ENCODE measurements at places on chromosomes 12 and 14. TPM values are rescaled to one million over a fixed set of nuclear protein-coding genes. Genes with fewer than 3 reads are reported as not detected.

TSHR gene
- total RNA-seq = 0.50 TPM

C12orf50 gene
- 0.08 TPM for total RNA-seq

SSPN gene
- total RNA-seq = not detected

DNA sequence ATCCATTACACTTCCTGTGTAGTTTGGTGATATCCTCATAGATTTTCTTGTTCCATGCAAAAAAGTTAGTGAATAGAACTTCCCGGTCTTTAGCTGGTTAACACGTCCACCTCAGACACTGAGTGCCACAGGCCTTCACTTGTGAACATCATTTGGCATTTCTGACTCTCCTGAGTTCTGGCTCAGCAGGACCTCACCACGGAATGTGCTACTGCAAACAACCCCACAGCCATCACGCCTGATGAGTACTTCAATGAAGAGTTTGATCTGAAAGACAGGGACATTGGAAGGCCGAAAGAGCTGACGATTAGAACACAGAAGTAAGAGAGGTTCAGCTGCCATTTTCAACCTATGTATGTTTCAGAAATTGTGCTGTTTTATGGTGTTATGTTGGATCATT, 20.0 kb downstream of the C12orf76 start:
- DNase-seq = no peak

- no peak for DNase-seq
Observed at GRCh38 chr14:101198398-101199027, 295.0 kb upstream of the RTL1 start.

DNA sequence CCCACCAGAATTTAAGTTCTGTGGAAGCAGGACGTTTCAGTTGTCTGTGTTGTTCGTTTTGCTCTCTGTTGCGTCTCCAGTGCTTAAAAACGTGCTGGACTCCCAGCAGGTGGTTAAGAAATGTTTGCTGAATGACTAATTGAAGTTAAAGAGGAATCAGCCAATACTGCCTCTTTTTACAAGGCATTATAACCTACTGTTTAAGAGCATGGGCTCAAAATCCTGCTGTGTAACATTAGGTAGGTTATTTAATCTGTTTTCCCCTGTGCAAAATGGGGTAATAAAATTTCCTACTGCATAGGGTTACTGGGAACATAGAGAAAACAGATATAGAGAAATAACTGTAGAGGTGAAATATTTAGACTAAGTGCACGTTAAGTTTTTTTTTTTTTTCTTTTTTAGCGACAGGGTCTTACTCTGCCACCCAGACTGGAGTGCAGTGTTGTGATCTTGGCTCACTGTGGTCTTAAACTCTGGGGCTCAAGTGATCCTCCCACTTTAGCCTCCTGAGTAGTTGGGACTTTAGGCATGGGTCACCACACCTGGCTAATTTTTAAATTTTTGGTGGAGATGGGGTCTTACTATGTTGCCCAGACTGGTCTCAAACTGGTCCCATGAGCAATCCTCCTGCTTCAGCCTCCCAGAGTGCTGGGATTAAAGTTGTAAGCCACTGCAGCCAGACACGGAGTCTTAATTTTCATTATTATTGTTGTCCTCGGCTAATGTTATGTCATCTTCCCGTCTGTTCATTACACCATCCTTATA, 139.4 kb upstream of the PRICKLE1 start:
- no peak for DNase-seq

GRCh38 chr12:47813511-47814196, 6.0 kb downstream of the HDAC7 start:
- no peak for DNase-seq

- DNase-seq = no peak
Observed at GRCh38 chr14:69643430-69644200, 32.2 kb downstream of the SUSD6 start.

GRCh38 chr12:2117541-2117940, 64.8 kb downstream of the CACNA1C start:
- no peak for DNase-seq

DNA sequence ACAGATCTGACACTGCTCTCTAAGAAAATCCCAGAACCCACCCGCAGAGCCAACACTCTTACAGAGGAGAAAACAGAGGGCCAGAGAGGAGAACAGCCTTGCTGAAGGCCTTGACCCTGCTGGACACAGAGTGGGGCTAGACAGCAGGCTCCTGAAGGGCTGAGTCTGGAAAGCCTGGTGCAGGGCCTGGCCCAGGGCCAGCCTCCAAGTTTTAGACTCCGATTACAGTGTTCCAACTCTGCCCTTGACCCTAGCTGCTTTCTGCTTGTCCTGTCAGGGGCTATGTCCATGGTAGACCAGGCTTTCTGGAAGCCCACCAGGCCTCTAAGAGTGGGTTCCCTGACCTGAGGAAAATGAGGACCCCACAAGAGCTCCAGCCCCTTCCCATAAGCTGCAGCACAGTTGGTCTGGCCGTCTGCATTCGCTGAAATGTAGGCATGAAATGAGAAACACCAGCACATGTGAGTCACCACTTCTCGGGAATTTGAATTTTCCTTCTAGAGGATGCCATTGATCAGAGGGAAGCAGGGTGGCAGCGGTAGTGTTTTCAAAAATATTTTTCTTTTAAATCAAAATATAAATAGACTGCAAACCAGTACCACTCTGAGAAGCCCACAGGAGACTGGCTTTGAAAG, 154.4 kb downstream of the CALM1 start:
- DNase-seq = no peak

All from T-helper 17 cell (primary cell).